ENCODE measurements at places on chromosomes 1 and 21.

GRCh38 chr1:17633654-17634053 is 94.2 kb downstream of the ARHGEF10L start:
- no peak for DNase-seq

DNA sequence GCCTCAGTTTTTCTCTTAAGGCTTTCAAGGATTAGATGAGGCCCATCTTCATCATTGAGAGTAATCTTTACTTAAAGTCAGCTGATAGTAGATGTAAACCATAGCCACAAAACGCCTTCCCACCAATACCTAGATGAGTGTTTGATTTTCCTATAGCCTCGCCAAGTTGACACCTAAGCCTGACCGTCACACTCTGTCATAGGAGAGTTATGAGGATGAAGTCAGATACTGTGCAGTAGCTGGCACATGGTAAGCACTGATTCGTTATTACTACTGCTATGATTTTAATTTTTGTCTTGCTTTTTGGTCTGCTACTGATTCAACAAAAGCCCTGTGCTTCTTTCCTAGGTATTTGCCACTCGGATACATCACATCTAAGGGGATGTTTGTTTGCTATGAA is 395.5 kb downstream of the RPS6KC1 start:
- no peak for DNase-seq

DNA sequence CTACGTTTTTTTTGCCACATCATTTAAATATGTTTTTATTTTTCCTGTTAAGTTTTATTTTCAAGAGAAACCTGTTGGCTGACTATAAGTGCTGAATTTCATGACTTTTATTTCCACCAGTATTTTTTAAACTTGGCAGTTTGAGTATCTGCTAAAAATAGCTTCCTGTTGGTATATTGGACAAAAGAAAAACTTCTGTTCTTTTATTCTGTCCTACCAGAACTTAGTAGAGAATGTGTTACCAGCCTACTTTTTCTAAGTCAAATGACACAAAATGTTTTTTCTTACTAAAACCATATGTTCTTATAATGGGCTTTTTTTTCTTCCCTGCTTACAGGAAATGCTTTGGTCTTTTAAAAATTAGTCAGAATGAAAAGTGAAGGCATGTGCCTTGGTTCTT is 7.6 kb downstream of the DR1 start:
- DNase-seq = no peak

DNA sequence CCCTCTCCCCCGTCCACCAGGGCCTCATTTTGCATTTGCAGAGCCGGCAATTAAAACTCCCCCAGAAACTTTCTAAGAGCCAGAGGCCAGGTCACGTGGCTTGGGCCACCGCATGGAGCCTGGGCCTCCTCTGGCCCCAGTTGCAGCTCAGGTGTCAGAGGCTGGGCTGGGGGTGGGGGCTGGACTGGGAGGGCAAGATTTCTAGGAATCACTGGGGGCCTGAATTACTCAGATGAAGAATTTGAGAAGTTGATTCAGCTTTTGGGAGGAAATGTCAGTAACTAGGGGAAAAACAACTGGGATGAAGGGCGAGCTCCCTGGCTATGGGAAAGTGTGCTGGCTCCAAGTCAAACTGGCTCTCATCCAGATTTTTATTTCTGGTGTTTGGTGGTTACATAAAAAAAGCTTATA is 151.0 kb downstream of the CDC7 start:
- no peak for DNase-seq

DNA sequence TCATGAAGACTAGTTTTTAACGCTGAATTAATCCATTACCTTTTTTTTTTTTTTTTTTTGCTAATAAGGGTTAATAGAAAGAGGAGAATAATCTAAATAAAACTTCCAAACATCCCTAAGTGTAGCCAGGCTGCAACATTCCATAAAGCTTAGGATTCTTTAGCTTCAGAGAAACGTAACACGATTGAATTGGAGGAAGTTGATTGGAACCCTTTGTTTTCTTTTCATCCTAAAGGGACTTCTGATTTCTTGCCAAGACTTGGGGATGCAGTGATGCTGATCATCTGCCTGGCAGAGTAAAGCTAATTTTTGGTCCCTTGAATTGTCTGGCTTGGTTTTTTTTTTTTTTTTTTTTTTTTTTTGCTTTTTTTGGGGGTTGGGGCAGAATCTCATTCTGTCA is 142.9 kb downstream of the VPS13D start:
- no peak for DNase-seq

DNA sequence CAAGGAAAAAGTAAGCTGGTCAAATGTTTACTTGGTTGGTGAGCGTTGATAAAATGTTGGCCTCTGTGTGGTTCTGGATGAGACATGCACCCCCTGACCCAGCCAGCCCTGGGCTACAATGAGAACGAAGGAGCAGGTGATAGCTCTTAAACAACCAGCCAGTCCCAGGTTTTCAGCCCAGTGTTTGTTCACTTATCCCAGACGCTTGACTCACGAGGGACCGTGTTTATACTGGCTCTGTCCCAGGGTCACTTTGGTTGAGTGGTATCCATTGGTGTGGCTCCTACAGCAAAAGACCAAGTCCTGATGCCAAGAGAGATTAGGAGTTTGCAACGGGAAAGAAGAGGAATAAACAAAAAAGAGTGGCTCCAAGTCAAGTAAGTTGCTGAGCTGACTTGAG is 86.9 kb downstream of the KCNJ15 start:
- DNase-seq = no peak

DNA sequence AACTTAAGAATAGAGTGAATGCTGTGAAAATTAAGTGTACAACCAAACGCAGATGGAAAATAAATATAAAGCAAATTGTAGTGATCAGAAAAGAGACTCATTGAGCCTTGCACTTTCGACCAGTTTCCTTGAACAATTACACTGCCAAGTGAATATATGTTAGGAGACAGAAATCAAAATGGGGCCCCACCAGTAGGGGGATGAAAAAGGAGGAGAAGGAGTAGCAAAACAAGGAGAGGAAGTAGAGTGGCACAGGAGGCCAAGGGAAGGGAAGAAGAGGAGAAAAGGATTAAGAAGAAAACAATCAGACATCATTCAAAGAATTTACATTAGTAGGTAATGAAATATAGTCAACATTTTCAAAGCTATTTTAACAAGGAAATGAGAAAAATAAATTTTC is 1770.6 kb downstream of the PLA2G4A start:
- DNase-seq = no peak

GRCh38 chr1:17434016-17434415 is 5.5 kb downstream of the RCC2 start:
- DNase-seq = no peak

DNA sequence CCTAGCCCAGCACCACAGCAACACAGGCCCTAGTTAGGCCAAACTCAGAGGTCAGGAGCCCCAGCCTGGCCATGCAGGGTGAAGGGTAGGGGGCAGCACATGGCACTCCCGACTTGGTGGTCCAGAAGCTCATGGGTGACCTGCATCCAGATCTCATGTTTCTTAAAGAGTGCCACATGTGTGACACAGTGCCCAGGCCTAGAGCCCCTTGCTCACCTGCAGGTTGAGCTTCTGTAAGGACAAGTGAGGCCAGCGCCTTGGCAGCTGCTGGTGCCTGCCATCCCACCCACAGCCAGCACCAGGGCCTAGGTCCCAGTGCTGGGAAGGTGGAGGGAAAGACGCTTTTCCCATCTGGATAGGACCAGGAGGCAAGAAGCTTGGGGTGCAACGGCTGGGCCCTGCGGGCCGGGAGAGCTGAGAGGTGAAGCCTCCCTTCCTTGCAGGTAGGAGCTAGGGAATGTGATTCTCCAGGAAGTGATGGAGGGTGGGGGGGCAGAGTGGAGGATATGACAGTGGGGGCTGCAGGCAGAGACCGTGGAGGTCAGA is 6.5 kb downstream of the SHISA4 start:
- no peak for DNase-seq

DNA sequence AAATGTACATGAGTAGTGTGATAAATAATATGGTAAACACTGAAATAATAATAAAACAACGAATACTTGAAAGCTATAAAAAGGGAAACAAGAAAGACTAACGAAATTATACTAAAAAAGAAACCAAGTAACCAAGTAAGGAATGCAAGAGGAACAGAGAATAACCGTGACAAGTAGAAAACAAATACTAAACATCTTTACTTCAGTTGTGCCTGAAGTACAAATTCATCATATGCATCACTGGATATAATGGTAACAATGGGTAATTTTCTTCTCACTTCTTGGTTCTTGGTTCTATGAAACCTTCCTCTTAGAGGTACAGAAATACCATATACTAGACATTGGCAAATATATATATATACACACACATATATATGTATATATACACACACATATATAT is 1093.6 kb upstream of the B3GALT2 start:
- no peak for DNase-seq
